Activated CD4-positive, alpha-beta T cell treated with anti-CD3 and anti-CD28 coated beads, Interleukin-2, amount 50 U/mL, for 24 hours (primary cell): ENCODE measurements at places on chromosomes 4 and X.

DNA sequence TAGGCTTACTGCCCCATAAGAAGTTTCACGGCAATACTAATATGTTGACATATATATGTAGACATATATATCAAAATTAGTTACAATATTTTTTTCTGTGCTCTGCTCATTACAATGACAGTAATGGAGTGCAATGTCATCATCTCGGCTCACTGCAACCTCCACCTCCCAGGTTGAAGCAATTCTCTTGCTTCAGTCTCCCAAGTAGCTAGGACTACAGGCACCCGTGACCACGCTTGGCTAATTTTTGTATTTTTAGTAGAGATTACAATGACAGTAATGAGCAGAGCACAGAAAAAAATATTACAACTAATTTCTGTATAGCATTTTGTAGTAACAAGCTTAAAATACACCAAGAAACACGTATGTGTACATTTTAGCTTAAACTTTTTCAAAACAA is 7.6 kb downstream of the EIF4E start:
- DNase-seq = no peak

GRCh38 chr4:158915683-158916241 is 146.9 kb downstream of the FNIP2 start:
- DNase-seq = no peak

DNA sequence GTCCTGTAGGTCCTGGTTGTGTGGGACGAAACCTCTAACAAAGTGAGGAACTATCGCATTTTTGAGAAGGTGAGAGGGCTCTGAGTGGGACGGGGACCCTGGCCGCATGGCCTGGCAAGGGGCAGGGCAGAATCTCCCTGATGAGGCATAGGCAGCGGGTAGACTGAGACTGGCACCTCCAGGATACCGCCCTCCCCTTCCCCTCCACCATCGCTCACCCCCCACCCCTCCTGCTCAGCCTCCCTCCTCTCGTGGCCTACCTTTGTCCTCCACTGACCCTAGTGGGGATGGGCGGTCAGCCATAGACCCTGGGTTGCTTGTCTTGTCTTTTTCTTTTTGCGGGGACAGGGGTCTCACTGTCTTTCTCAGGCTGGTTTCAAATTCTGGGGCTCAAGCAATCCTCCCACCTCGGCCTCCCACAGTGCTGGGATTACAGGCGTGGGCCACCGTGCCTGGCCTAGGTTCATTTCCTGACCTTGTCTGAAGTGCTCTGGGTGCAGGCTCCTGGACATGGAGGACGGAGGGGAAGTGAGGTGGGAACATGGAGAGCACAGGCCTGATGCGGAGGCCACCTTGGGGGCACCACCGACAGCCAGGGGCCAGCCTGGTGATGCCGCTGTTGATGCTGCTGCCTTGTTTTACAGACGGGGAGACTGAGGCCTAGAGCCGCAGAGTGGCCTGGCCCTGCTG is 10.5 kb upstream of the ADD1 start:
- no peak for DNase-seq

DNA sequence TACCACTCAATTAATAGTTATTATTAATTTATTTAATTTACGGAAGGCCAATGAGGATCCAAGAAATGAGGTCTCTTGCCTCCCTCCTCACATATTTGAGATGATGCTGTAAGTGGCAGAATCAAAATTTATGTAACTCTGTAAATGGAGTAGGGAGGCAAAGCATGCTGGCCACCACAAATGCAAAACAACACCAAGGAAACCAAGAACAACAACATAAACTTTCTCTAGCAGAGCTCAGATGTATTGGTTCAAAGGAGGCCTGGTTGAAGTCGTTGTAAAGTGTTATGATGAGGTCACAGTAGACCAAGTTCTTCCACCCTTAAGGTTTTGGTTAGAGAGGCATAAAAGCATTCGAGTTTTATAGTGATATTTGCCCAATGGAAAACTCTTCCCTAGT is 194.8 kb upstream of the FAT1 start:
- no peak for DNase-seq

GRCh38 chr4:180788729-180789128 is 1454.5 kb upstream of the TENM3 start:
- DNase-seq = no peak

- no peak for DNase-seq
These were observed 671 bp downstream of the SLC7A11 start for GRCh38 chr4:138241281-138242075.

GRCh38 chr4:113727802-113728201 is 33.7 kb downstream of the CAMK2D start:
- no peak for DNase-seq

- DNase-seq = no peak
These were observed 105.8 kb downstream of the TBX22 start for GRCh38 chrX:80120335-80120734.

DNA sequence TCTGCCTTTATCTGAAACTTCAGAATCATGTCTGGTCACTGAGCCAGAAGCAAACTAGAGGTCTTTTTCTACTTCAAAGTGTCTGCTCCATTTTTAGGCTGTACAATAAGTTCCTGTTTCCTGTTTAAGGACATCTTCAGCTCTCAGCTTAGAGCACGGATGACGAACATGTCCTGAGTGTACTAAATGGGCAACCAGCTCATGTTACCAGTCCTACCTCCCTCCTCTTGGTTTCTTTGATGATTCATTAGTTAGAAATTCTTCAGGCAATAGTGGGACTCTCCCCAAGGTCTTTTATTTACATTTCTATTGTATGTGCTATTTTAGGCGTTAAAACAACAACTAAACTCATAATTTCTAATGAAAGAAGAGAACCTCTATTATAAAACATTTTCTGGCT is 58.0 kb downstream of the ENPEP start:
- DNase-seq = no peak

DNA sequence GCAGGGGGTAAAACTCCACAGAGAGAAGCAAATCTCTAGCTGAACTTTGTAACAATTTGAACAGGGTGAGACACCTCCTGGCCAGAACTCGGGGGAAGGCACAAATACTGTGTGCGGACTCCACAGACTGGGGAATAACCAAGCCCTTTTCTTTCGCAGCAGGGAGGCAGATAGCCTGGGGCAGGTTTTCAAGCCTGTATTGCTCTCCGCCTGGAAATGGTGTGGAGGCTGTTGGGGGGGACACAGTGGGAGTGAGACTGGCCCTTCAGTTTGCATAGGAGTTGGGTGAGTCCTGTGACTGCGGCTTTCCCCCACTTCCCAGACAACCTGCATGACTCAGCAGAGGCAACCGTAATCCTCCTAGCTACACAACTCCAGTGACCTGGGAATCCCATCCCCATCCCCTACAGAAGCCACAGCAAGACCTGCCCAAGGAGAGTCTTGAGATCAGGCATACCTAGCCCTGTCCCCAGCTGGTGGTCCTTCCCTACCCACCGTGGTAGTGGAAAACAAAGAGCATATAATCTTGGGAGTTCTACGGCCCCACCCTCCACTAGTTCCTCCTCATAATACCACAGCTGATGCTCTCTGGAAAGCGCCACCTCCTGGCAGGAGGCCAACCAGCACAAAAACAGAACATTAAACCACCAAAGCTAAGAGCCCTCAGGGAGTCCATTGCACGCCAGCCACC is 12.9 kb upstream of the SMPX start:
- DNase-seq = no peak

GRCh38 chrX:65532016-65532415 is 2.6 kb downstream of the LAS1L start:
- DNase-seq = no peak

DNA sequence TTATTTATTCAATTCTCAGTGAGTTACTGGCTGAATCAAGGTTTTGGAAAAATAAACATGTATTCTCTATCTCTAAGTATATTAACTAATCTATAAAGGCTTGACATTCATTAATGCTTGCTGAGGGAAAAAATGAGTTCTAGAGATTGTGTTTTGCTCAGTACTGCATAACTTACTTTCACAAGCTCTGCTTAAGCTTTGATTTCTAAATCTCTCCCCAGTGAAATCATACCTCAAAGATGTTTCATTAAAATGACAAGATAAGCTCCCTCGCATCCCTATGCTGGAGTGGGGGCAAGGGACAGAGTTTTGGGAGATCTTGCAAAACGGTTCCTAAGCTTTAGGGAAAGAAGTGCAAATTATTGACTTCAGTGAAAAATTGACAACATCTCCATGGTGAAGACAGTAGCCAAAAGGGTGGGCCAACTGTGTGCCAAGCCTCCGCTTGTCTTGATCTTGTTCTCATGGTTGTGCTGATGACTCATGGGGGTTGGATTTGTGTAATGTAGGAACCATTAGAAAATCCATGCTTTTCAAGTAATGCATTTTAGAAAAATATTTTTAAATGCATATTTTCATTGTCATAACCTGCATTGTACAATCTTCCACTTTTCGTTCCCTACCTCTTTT is 521.4 kb downstream of the RPA4 start:
- no peak for DNase-seq

DNA sequence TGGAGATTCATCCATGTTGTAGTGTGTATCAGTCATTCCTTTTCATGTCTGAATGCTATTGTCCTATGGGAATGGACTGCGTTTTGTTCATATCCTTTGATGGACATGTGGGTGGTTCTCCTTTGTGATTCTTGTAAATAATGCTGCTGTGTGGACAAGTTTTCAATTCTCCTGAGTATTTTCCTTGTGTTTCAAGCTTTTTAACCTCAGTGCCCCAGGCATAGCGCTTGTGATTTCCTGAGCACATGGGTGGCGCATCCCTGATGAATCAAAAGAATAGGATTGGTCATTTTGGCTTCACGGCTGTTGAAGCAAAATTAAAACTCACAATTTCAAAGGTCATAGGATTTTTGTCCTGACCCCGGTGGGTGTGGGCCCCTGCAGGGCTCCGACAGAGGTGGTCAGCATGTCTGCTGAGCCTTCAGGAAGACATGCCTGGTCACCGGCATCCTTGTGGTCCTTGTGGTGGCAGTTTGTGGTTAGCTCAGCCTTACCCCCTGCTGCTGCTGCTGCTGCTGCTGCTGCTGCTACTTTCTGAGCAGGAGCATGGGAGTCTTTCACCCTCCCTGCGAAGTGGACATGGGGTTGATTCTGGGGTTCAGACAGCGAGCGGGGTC is 30.0 kb downstream of the SHROOM2 start:
- no peak for DNase-seq

GRCh38 chrX:10597871-10598270 is 22.5 kb downstream of the MID1 start:
- no peak for DNase-seq

GRCh38 chr4:100738196-100739165 is 220.7 kb upstream of the EMCN start:
- no peak for DNase-seq

DNA sequence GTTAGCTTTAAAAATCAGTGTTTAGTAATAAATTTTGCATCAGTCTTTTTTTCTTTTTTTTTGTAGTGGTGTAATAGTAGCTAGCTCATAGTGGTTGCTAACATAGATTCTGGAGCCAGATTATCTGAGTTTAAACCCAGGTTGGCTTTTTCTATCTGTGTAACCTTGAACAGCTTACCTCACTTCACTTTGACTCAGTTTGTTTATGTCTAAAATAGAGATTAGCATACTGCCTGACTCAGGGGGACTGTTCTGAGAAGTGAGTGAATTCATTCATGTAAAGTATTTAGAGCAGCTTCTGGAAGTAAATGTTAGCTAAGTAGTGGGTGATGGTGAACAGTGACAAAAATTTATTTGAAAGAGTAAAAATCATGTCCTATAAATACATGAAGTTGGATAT is 32.9 kb downstream of the CPEB2 start:
- no peak for DNase-seq

DNA sequence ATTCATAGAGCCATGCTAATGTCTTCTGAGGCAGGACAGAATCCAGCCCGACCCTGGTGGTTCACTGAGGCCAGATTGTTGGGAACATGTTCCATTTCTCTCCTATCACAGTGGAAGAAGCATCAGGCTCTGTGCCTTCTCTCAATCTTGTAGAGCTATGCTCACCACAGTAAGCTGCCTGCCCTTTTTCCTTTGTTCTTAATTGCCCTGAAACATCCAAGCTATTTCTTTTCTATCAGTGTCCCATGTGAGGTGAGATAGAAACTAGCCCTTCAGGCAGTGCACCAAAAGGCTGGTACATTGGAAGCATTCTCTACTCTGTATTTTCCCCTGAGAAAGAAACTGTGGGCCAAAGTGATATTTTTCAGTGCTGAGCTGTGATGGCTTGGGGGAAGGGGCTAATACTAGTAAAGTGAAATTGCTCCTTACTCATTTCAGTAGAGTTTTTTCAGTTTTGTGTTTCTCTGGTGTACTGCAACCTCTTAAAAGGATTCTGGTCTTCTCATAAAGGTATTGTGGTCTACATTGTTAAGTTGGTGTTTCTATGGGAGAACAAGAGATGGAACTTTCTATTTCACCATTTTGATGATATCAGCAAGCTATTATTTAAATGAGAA is 611.2 kb downstream of the RPA4 start:
- no peak for DNase-seq

GRCh38 chr4:111943796-111944203 is 201.5 kb upstream of the FAM241A start:
- no peak for DNase-seq

- DNase-seq = no peak
These were observed 82.5 kb upstream of the MSX1 start for GRCh38 chr4:4776934-4777333.

DNA sequence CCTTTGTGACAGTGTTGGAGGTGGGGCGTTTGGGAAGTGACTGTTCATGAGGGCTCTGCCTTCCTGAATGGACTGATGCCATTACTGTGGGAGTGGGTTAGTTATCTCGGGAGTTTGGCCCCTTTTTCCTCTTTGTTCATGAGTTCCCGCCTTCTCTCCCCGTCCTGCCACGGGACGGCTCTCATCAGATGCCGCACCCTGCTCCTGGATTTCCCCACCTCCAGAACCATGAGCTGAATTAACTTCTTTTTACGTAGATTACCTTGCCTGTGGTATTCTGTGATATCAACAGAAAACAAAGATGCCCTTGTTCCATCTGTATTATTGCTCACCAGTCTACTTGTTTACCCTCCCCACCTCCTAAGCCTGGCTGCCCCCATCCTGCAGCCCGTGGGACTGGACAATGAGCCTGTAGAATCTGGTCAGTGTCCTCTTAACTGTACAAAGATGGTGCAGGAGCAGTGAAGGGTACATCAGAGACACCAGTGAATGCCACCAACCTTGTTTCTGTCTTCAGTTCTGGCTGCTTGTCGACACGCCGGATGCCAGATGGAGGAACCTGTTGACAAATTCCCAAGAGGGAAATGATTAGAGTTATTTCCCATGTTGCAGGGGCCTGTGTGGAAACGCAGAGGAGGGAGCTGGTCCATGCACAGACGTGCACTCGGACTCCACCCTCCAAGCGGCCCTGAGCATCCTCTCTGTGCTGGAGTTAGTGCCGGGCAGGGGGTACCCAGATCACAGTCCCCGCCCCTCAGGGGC is 104.7 kb downstream of the ABLIM2 start:
- no peak for DNase-seq

- DNase-seq = no peak
These were observed 119.6 kb downstream of the GATB start for GRCh38 chr4:151641167-151641566.

- DNase-seq = no peak
These were observed 108.6 kb downstream of the TNIP2 start for GRCh38 chr4:2647403-2648158.

DNA sequence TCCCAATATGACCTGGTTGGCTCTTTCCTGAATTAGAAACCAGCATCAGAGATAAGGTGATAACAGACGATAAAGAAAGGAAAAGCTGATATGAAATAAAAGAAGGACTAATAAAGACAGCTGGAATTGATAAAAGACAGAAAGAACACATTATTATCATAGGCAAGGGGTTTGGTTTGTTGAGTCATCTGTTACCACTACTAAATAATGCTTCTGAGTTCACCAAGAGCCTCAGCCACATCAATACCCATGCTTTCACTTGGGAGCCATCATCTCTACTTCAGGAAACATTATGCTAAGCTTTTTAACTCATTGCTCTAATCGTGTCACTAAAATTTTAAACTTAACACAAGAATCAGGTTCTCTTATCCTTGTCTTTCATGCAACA is 27.6 kb downstream of the ANXA5 start:
- DNase-seq = no peak
